Cardiac muscle cell (in vitro differentiated cells and primary cell): ENCODE measurements at places on chromosomes 16 and 17.

- no peak for DNase-seq
Measured at GRCh38 chr17:73496232-73496631, 148.0 kb downstream of the SDK2 start.

GRCh38 chr16:1821861-1822611 lies 4.6 kb downstream of the HAGH start:
- DNase-seq: no peak

DNA sequence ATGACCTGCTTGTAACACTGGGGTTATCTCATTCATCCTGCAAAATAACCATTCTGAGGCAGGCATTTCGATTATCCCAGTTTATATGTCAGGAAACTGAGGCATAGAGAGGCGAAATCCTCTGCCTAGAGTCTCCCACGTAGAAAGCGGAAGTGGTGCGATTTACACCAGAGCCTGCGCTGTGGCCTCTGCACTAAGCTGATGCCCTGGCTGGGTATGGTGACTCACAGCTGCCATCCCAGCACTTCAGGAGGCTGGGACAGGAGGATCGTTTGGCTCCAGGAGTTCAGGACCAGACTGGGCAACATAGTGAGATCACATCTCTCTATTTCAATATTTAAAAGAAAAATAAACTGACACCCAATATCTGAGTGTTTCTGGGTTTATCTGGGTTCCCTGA lies 59.3 kb upstream of the BCO1 start:
- no peak for DNase-seq

GRCh38 chr16:28163699-28164098 lies 48.1 kb downstream of the XPO6 start:
- peak; percentile 36 for DNase-seq

DNA sequence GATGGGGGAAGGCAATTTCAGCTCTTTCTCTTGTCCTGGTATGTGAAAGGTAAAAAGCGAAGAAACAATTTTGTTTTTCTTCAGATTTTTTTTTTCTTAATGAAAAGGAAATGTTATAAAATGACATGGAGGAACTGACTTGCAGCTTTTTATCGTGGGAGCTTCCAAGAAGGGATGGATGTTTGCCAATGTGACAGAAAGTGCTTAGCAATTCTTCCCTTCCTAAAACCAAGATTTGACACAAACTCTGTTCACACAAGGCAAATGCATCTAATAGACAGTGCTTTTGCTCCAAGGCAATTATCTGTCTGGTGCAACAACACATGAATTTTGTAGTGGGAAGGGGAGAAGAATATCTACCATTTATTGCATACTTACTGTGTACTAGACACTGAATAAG lies 988.5 kb downstream of the CDH11 start:
- DNase-seq: peak; percentile 50

DNA sequence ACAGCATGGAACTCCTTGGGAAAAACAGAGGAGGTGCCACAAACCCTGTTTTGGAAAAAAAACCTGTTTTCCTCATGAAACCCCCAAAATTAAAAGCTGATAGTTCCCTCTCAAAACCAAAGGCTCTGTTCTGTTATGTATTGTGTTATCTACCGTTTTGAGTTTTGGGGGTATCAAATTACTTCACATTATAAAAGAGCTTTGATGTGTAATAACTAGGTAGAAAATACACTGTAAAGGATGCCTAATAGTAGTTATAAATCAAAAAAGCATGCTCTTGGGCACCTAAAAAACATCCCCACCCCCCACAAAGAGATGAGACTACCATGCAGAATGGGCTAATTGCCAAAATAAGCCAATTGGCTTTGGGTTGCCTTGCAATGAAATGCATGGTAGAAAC lies 30.8 kb downstream of the C16orf54 start:
- no peak for DNase-seq

DNA sequence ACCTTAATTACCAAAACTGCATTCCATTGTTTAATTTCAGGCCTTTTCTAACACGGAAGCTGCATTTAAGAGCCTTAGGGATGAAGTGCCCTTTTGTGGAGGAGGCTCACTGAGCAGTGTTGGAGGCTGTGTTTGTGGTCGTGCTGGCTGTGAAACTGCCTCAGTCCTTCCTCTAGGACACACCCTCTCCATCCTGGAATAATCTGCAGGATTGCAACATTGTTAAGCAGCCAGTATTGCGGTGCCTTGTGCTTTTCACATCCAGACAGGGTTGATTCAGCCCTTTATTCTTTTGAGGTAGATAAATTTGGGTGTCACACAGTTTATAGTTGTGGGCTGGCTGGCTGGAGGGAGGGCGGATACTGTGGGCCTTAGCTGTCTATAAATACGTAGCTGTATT lies 141.6 kb downstream of the CDRT15L2 start:
- DNase-seq: peak; percentile 80

- no peak for DNase-seq
Measured at GRCh38 chr17:145671-146541, 8.5 kb downstream of the SCGB1C2 start.

DNA sequence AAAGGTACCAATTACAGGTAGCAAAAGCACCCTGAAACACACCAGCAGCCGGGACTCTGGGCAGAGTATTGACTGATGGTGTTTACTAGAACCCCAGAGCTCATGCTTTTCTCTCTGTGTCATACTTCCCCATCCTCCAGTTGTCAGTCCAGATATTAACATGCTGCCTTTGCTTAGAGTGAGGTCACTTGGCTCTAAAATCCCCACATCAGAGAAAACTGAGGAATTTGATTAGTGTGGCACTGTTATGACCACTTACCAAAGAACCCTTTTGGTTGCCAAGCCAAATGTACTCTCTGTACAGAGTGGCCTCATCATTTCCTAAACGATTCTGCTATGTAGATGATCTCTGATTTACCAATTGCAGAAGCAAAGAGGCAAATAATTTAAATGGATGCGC lies 80.4 kb downstream of the ABCC12 start:
- DNase-seq: no peak

- no peak for DNase-seq
Measured at GRCh38 chr16:29182501-29182900, 197.6 kb downstream of the LAT start.

DNA sequence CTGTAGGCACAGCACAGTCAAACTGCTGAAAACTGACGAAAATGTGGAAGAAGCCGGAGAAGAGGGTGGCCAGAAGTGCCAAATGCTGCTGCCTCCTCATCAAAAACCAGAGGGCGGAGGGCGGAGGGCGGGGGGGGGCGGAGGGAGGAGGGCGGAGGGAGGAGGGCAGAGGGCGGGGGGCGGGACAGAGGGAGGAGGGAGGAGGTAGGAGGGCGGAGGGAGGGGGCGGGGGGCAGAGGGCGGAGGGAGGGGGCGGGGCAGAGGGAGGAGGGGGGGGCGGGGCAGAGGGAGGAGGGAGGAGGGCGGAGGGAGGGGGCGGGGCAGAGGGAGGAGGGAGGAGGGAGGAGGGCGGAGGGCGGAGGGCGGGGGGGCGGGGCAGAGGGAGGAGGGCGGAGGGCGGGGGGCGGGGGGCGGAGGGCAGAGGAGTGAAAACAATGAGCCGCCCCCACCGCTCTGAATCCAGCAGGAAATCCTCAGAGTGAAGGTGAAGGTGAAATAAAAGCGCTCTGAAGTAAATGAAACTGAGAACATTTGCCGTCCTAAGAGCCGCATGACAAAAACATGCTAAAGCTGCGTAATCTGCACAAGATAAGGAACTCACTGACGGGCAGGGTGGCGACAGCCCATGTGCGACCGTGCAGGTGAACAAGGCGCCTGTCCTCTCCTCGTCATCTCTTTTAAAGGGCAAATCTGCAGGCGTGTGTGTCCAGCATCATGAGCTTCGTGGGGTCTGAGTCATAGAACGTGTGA lies 22.6 kb upstream of the CBFA2T3 start:
- peak; percentile 12 for DNase-seq

DNA sequence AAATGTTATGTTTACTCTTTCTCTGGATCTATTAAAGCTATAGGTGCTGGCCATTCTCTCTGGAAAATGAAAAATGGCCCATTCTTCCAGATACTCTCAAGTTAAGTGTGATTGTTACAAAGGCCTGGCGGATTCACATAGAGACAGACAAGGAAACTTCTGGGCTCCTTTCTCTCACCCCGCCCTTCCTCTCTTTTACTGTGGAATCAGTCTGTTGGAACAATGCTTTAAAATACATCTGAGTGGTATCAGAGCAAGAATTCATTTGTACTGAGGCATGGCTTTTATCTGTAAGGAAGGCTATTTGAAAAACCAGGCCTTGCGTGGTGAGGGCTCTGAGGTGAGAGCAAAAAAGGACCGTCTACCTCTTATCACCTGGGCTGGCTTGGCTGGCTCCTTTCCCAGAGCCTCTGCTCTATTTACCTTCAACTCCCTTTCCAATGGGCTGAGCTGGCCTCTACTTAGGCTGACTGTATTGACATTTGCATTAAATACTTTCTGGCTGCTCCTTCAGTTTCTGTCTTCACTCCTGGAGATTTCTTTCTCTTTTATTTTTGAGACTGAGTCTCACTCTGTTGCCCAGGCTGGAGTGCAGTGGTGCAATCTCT lies 274.0 kb downstream of the PHKB start:
- no peak for DNase-seq

GRCh38 chr16:24054741-24055491 lies 201.2 kb upstream of the CACNG3 start:
- DNase-seq: no peak

GRCh38 chr16:25013751-25014499 lies 1.2 kb downstream of the ARHGAP17 start:
- no peak for DNase-seq

DNA sequence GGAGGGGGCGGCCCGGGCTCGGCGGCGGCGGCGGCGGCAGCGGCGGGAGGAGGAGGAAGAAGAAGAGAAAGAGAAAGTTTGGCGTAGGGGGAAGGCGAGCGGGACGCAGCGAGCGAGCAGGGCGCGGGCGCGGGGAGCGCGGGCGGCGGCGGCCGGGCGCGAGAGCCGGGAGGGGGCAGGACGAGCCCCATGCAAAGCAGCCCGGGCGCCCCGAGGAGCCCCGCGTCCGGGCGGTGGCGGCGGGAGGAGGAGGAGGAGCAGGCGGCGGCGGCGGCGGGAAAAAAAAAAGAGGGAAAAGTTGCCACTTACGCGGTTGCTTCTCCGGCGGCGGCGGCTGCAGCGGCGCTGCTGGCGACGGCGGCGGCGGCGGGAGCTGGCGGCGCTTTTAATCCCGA lies 10.3 kb upstream of the ZFHX3 start:
- peak; percentile 60 for DNase-seq

GRCh38 chr17:40361925-40362695 lies 2.4 kb downstream of the GJD3 start:
- DNase-seq: no peak
